ENCODE measurements at places on chromosomes 5 and 9.

GRCh38 chr5:179734536-179735164 is 2.0 kb downstream of the MAML1 start:
- no peak for DNase-seq

GRCh38 chr5:50365426-50366251 is 75.4 kb downstream of the EMB start:
- no peak for DNase-seq

GRCh38 chr5:39331861-39332381 is 32.4 kb downstream of the C9 start:
- no peak for DNase-seq

DNA sequence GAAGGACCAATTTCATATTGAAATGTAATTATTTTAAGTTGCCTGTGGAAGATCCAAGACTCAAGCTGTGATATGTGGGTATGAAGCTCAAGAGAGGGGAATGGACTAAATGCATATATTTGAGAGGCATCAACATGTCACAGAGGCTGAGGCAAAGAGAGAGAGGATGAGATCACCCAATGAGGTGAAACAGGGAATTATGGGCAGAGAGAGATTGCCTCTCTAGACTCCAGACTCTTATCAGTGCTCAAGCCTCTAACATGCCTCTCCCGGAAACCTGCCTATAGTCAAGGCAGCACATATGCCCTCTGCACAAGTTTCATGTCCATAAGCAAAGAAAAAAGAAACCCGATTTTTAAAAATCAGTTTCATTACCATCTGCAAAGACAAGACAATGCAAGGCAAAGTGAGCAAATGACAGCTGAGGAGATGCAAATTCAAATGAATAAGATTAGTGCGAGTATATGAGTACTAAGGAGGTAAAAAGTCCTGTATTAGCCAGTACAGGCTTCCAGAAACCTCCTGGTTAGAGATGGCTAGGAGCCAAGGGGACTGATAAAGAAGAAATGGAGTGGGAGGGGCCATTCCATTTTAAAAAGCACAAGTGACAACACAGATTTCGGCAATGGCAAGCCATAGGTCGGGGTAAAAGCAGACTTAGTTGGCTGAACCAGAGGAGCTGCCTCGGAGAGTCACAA is 9.4 kb downstream of the APTX start:
- no peak for DNase-seq

DNA sequence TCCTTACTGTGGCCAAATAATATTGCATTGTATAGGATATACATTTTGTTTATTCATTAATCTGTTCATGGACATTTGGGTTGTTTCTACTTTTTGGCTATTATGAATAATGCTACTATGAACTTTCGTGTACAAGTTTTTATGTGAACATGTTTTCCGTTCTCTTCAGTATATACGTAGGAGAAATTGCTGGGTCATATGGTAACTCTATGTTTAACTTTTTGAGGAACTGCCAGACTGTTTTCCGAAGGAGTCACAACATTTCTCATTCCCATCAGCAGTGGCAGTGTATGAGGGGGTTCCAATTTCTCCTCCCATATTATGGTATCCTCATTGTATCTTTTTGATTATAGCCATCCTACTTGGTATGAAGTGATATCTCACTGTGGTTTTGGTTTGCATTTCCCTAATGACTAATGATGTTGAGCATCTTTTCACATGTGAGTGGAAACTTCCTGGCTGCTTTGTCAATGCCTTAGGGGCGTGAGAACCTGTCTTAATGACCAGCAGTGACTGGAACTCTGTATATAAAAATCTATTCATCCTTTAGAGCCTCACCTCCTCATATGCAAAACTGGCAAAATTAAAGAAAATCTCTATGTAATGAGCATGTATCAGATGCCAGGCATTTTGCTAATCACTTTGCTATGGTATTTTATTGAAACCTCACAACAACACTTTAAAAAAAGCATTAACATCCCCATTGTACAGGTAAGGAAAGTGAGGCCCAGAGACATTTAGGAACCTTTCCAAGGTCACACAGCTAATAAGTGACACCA is 47.8 kb upstream of the TGFBR1 start:
- DNase-seq = no peak

- no peak for DNase-seq
Observed at GRCh38 chr5:57505272-57506200, 22.9 kb upstream of the ACTBL2 start.

GRCh38 chr5:96691503-96692303 is 29.5 kb downstream of the CAST start:
- no peak for DNase-seq

- DNase-seq = no peak
Observed at GRCh38 chr5:114377946-114378345, 16.1 kb downstream of the KCNN2 start.

GRCh38 chr9:82148426-82148810 is 159.8 kb downstream of the SPATA31D1 start:
- no peak for DNase-seq

GRCh38 chr5:125229556-125229955 is 483.1 kb upstream of the ZNF608 start:
- DNase-seq = no peak

- no peak for DNase-seq
Observed at GRCh38 chr5:119860463-119860862, 231.1 kb downstream of the FAM170A start.

GRCh38 chr9:88746743-88747398 is 211.9 kb downstream of the NXNL2 start:
- DNase-seq = no peak

- DNase-seq = no peak
Observed at GRCh38 chr9:105890046-105890822, 195.9 kb downstream of the TMEM38B start.

GRCh38 chr5:156378159-156378558 is 51.2 kb downstream of the SGCD start:
- no peak for DNase-seq

DNA sequence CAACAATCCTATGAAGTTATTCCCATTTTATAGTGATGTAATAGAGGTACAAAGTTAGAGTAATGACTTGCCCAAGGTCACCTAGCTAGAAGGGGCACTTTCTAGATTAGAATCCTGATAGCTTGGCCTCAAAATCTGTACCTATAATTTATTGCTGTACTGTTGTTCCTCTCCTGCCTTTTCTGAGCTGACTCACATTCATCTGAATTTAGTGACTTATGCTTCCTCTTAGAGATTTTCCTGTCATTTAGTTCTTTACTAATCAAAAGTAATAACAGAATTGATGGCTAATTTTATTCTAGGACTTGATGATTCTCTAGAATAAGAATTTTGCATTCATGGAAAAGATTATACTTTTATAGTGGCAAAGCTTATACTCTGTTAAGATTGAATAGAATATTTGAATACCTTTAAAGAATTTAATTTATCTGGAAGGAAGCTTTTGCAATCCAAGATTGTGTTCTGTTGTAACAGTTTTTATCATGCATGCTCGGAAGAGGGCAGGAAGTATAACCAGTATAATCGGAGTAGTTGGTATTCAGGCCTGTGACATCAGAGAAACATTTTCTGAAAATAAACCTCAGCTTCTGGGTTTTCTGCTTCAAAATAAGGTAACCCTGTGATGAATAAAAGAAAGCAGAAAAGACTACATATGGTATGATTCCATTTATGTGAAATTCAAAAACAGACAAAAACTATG is 21.3 kb downstream of the CYSTM1 start:
- no peak for DNase-seq

- DNase-seq = no peak
Observed at GRCh38 chr5:39107350-39107749, 33.2 kb upstream of the RICTOR start.

DNA sequence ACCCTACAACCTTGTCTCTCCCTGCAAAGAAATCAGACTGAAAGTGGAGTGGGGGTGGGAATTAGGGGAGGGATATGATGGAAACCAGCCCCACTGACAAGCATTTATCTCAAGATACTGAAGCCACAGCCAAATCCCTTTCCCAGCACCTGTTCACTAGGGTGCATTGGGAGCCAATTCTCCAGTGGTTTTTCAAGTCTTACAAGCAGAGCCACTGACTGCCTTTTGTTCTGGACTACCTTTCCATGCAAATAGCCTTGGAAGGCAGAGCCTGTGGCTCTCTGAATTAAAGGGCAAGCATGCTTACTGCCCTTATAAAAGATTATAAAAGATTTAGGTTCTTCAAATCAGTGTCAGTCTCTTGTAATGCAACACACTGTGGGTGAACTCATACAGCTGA is 8.8 kb upstream of the GGTA1 start:
- DNase-seq = no peak

- no peak for DNase-seq
Observed at GRCh38 chr5:175809531-175810121, 61.8 kb upstream of the CPLX2 start.

- DNase-seq = no peak
Observed at GRCh38 chr9:114908104-114908622, 22.2 kb downstream of the TNFSF8 start.

- DNase-seq = no peak
Observed at GRCh38 chr9:111582888-111583287, 16.6 kb downstream of the PTGR1 start.

DNA sequence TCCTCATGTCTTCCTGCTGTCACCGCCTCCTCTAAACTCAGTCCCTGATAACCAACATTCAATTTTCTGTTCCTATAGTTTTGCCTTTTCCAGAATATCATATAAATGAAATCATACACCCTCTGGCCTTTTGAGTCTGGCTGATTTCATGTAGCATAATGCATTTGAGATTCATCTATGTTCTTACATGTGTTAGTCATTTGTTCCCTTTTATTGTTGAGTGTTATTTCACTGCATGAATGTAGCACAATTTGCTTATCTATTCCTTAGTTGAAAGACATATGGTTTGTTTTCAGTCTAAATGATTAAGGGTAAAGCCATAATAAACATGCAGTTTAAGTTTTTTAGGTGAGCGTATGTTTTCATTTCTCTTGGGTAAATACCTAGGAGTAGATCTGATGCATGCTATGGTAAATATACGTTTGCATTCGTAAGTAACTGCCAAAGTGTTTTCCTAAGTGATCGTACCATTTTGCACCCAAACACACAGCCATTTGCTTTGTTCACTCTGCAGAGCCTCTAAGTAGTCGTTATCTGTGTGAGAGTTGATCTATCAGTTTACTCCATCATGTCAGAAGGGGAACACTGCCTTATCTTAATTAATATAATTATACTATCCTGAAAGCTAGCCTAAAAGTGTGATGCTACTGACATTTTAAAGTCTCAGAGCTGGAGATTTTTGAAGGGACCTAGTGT is 460.8 kb downstream of the DMAC1 start:
- no peak for DNase-seq

GRCh38 chr5:33146881-33147280 is 293.9 kb upstream of the TARS1 start:
- DNase-seq = no peak

- DNase-seq = no peak
Observed at GRCh38 chr5:2187156-2187555, 304.4 kb upstream of the IRX4 start.

DNA sequence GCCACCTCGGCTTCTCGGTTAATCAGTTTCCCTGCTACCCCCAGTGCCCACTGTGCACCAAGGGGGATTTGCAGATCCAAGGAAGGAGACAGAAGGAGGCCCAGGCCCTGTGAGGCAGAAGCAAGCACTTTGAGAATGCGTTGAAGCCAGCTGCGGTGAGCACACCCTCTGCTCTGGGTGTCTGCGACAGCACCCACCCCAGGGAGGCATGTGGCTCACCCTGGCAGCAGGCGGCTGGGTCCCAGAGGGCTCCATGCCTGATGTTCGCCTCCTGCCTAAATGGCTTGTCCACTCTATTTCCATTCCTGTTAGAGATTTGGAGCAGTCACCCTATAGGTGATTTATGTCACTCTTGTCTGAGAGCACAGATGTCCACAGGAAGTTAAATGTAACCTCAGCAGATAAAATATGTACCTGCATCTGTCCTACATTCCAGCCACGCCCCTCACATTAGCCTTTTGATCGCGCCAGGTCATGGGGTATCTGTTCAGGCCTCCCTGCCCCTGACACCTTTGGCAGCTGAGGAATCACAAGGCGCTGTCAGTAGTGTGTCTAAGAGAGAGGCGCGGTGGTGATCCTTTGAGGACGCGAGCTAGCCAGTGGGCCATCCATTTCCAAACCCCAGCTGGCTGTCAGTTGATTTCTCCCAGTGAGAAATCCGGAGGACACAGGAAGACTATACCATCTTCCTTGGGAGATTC is 28.1 kb downstream of the PTGES2 start:
- DNase-seq = no peak

GRCh38 chr5:89471541-89471940 is 588.6 kb upstream of the MEF2C start:
- no peak for DNase-seq

DNA sequence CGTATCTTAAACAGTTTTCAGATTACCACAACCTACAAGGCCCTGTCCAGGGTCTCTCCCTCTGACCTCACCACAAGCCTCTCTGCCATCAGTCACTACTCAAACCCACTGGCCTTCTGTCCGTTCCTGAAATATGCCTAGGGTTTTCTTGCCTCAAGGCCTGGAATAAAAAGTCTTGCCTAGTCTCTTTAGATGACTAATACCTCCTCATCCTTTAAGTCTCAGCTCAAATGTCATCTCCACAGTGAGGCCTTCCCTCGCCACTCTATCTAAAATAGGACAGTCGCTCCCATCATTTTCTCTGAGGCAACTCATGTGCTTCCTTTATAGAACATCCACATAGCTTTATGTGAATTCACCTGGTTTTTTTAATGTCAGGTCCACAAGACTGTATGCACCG is 5.2 kb downstream of the DENND1A start:
- DNase-seq = no peak

- DNase-seq = no peak
Observed at GRCh38 chr9:95189251-95190098, 128.0 kb downstream of the FANCC start.

GRCh38 chr5:90618071-90618470 is 59.5 kb downstream of the ADGRV1 start:
- DNase-seq = no peak

- DNase-seq = no peak
Observed at GRCh38 chr9:115690786-115691496, 462.6 kb upstream of the PAPPA start.

- no peak for DNase-seq
Observed at GRCh38 chr5:178326374-178326715, 93.7 kb upstream of the PHYKPL start.

DNA sequence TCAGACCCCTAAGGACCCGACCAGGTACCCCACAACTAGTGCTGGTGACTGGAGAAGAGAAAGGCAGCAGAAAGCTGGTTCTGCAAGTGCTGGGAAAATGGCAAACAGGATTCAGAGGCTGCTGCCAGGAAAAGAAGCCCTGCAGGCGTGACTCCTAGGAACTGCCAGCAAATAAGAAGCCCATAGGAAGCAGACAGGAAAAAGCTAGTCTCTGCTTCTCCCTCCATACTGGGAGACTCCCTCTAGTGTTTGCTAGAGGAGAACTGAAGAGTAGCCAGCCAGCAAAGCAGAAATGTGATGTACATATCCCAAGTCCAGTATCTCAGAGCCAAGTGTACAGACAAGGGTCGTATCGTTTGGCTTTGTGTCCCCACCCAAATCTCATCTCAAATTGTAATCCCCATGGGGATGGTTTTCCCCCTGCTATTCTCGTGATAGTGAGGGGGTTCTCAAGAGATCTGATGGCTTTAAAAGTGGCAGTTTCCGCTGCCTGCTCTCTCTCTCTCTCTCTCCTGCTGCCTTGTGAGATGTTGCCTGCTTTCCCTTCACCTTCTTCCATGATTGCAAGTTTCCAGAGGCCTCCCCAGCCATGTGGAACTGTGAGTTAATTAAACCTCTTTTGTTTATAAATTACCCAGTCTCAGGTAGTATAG is 38.1 kb upstream of the TUSC1 start:
- DNase-seq = no peak
